ENCODE measurements at places on chromosomes 2 and 18.

DNA sequence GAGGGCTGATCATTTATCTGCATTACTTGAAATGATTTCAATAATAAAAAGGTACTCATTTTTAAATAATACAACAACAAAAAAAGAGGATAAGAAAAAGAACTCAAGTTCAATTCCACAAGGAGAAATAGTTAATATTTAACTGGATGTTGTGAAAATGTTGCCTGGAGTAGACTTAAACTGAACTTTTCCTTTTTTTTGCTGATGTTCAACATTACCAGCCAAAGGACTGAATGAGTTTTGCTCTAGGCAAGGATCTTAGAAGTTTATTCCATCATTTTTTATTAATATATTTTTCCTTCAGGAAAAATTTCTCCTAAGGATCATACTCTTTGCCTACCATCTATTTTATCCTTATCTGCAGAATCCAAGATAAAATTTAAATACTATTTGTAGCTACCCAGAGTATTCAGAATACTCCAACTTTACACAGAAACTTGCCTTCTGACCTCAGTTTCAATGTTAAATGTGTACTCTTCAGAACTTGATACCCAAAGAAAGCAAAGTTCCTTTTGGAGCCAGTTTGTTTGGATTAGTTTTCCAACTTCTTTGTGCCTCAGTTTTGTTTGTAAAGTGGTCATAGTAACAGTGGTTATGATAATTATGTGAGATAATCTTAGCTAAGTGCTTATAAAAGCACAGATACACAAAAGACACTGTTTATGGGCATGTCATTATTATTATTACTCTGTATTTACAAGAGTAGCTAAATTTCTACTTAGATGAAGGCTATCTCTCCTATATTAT lies 12.8 kb downstream of the CKAP2L start:
- DNase-seq, result no peak

- no peak for DNase-seq
These were observed 111.0 kb downstream of the GYPC start for GRCh38 chr2:126766969-126767296.

DNA sequence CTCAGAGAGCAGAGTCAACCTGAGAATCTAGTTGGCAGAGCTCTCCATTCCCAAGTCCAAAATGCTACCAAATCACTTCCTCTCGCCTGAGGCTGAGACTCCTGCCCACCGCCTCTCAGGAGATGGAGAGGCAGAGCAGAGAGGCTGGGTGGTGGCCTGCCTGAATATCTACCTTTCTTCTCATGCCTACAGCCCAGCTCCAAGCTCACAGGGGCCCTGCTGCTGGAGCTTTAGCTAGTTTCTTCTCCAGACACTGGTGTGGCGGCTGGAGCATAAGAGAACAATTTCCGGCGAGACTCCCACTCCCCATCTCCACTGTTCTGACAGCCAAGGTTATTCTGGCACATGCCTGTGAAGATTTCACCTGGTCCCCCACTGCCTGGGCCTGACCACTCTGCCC lies 8.1 kb upstream of the CYP26B1 start:
- no peak for DNase-seq

DNA sequence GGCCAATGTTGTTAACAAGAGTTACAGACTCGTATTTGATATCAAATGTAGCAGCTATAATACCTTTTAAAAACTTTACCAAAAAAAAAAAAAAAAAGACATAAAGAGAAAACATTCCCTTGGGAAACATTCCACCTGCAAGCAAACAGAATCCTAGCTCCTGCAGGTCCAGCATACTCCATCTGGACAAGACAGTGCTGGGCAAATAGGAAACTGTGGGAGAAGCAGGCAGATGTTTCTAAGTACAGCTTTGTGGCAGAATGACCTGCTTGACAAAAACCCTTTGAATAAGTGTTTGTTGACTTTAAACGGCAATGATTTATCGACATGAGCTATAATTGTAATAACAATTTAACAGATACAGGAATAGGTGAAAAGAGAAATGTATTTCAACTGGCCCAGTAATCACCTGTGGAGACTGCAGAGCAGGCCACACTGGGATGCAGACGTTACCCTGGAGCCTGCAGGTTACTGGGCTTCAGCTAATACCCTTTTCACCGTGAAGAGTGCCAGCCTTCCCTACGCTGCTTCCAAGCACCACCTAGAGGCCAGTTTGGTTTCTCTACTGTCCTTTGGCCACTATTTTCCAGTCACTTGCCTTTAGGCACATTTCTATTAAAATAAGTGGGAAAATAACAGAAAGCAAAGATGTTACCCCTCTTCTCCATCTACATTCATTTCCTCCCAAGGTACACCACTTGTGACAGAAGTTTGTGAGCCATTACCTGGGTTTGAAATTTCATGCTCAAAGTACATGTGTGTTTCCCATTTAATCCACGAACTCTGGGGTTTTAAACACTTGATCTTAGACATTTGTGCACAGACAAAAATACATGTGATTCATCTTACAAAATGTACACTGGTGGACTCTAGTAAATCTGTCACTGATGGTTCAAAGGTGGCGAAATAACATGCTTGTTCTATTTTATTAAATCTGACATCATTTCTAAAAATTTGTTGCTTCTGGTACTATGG lies 96.9 kb upstream of the ZNF397 start:
- DNase-seq, result peak; percentile 63

DNA sequence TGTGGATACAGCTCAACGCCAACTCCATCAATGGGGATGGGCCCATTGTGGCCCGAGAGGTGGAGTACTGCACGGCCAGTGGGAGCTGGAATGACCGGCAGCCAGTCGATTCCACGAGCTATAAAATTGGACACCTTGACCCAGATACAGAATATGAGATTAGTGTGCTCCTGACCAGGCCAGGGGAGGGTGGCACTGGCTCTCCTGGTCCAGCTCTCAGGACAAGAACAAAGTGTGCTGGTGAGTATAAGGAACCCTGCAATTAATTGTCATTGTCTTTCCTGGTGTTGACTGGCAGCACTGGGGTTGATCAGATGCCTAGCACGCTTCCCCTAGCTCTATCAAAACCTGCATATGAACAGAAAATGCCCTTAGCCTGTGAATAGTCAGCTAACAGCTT lies 388.1 kb downstream of the PTPRM start:
- no peak for DNase-seq

DNA sequence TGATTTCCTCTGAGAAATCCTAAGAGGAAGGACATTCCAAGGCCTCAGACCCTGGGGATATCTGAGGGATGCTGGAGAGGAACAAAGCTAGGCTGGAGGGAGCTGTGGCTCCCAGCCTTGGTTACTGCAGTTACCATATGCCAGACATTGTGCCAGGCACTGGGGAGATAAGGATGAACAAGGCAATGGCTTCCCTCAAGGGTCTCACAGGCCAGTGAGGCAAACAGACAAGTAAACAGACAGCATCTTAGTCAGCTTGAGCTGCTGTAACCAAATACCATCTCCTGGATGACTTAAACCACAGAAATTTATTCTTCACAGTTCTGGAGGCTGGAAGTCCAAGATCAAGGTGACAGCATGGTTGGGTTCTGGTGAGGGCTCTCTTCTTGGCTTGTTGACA lies 91.8 kb downstream of the SKA1 start:
- DNase-seq, result no peak

DNA sequence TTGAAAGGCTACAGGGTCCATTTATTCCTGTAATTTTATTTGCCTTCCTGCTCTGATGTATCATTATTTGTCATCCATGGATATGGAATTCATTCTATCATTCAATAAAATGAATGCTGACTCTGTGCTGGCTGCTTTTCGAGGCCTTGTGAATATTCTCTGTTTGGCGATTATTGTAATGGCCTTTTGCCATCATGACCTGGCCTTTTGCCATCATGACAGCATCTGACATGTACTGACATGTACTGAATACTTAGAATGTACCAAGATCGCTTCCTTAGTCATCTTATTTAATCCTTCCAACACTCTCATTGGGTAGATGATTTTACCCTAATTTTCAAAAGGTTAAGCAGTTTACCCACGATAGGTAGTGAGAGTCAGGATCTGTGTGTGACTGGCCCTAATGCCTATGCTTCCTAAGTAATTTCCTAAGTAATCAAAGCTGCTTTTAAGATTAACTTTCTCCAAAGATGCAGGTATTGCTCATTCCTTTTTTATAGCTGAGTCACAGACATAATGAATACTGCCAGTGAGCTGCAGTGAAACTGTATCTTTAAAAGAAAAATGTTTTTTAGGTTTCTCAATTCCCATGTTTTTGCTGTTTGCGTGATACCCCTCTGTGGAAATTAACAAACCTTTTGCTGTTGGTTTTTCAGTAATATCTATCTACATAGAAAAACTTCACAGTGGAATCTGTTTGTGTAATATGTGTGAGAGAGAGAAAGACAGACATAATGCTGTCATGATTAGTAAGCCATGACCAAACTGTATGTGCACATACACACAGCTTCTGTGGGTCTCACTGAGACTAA lies 127.8 kb downstream of the CERS6 start:
- DNase-seq, result no peak

DNA sequence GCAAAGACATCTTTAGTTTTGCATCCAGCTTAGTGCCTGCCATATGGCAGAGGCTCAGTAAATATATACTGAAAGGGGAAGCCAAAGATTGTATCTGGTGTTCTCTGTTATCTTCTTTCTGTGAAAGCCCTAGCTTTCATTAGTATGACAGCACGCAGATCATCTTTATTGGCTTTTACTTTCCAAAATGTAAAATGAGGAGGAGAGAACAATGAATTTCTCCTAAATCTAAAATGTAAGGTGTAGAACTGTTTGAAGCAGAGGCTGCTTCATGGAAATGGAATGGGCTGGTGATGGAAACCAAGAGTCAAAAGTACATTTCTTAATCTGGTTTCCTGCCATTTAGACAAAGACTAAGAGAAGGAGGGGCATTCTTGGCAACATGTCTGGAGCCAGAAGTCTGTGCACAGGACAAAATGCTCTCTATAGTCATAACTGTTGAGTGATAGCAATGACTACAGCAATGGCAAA lies 1029.9 kb upstream of the PIK3C3 start:
- no peak for DNase-seq

DNA sequence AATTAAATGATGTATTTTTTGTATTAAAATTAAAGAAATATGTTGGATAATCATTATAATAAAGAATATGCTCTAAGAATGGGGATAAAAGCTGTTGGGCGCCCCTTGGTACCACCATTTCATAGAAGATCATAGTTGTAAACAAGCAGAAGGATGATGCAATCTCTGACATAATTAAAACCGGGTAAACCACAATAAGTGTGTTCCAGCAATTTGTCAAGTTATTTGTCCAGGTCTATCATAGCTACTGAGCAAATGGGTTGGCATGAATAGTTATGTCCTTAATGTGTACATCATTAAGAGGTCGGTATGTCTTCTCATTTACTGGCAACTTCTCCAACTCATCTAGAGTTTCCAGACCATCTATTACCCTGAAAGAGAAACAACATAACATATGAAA lies 6.7 kb upstream of the CLK1 start:
- peak; percentile 63 for DNase-seq

- DNase-seq, result no peak
These were observed 8.2 kb upstream of the NT5C1B start for GRCh38 chr2:18597618-18598017.

DNA sequence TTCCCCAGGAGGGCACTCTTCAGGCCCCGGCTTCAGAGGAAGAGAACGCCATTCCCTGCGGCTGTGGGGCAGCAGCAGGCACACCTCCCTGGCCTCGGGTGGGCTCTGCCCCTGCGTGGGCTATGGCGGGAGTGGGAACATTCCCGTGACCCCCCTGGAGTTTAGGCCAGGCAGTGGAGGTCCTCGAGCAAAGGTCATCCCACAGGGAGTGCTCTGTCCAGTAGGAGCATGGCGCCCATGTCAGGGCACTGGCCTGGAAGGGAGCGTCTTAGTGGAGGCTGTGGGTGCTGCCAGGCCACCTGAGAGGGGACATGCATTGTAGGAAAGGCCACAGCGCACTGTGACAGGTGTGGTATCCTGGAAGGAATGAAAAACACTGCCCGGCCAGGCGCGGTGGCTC lies 9.2 kb upstream of the NFATC1 start:
- no peak for DNase-seq

GRCh38 chr2:217979151-217979811 lies 23.5 kb downstream of the TNS1 start:
- DNase-seq, result no peak

GRCh38 chr2:43519643-43520221 lies 76.1 kb downstream of the THADA start:
- peak; percentile 28 for DNase-seq

DNA sequence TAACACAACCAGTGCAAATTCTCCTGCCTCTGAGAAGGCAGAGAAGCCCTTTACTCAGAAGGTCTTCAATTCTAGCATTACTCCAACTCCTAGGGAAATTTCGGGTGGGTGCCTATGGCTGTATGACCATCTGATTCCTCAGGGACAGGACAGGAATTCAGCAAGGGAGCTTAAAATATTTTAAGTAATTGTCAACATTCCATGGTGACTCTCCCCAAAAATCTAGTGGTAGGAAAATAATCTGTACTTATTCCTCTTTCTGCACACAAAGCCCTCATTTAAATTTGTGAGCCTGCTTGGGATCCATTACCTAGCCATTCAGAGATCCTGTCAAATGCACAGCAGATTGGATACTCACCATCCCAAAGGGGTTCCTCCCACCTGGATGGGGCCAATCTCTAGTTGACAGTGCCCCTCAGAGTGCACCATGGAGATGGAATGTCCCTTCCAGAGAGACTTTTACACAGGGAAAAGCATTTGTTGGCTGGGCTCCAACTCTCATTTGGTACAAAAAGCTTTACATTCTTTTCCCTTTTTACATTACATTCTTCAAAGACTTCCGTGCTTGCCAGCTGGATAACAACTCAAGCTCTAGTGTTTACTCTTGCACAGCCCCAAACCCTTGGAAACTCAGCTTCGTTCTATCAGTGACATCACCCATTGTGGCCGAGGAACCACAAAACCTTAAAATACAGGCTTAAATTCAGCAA lies 3.1 kb upstream of the TMEM150A start:
- no peak for DNase-seq

- DNase-seq, result peak; percentile 14
These were observed 60.3 kb downstream of the STEAP3 start for GRCh38 chr2:119283873-119284331.

GRCh38 chr2:439077-439476 lies 151.2 kb upstream of the ALKAL2 start:
- DNase-seq, result no peak
